Skin of body (tissue), 3 donors: ENCODE measurements at places on chromosomes 12 and 14.

DNA sequence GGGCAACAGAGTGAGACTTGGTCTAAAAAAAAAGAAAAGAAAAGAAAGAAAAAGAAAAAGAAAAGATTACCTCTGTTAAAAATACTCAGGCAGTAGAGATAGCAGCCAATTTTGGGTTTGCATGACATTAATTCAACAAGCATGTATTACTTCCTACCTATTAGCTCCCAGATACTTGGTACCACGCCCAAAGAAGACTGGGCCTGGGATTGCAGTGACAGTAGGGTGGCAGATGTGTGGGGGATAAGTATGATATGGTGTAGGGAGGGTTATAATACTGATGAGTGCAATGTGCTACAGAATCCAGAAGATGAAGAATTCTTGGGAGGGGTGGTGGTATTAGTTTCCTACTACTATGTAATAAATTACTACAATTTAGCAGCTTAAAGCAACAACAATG is 46.4 kb upstream of the FOS start:
- no peak for DNase-seq

GRCh38 chr12:7642876-7643309 is 22.8 kb downstream of the APOBEC1 start:
- no peak for DNase-seq

- DNase-seq, result no peak
These were observed 72.4 kb downstream of the TTC9 start for GRCh38 chr14:70714055-70714550.

DNA sequence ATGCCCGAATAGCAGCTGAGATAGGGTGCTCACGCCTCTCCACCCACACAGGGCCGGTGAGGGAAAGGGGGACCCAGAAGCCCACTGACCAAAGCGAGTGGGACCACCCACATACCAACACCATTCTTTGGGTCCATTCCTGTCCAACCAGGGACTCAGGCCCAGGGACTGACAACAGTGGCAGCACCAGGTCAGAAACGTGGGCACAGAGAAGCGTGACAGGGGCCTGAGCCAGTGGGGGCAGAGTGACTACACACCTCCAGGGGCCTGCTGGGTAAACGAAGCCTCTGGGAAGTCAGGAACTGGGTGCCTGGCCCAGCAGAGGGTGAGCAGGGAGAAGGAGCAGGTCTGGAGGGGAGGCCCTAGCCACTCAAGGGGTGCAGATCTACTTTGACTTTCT is 13.7 kb downstream of the SPRYD3 start:
- DNase-seq, result no peak

DNA sequence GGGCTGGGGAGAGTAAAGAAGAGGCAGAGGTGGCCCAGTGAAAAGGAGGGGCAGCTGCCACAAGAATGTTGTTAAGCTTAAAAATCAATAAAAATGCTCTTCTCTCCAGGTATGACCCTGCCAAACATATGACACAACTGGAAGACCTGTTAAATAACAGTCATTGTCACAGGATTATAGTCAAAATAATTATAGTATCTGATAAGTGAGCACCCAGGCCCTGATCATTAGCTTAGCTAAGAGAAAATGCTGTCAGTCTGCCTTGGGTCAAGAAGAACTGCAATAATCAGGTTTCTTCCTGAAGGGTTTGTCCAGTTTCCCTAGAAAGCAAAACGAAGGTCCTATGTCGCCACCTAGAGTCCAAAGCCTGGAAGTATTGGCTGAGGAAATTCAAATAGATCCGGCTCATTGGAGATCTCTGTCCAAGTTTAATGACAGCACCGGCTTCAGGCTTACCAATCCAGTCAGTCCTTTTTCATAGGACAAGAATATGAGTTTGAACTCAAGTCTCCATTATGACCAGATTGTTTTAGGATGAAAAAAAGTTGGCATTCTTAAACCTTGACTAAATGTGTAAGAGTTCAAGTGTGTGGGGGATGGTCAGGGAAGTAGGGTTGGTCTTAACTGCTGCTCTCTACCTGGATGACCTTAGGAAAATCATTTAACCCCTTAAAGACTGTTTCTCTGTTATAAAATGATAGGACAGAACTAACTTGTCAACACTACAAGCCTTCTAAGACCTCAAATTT is 22.5 kb upstream of the NKX2-8 start:
- DNase-seq, result peak; percentile 28
